ENCODE measurements at places on chromosomes 7 and 10.

DNA sequence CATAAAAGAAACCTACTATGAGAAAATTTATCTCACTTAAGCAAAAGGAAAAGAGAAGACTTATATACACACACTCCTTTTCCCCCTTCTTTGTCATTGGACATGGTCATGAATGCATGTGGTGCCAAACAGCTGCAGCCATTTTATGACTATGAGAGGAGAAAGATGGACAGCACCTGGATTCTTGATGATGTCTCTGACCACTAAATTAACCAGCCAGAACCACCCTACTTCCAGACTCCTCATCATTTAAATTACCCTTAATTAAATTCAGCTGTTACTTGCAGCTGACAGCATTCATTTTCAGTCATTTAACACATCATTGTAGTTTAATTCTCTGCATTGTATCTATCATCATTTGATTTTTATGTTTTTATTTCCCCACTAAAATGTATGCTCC, 379.0 kb upstream of the HPS1 start:
- DNase-seq = no peak

DNA sequence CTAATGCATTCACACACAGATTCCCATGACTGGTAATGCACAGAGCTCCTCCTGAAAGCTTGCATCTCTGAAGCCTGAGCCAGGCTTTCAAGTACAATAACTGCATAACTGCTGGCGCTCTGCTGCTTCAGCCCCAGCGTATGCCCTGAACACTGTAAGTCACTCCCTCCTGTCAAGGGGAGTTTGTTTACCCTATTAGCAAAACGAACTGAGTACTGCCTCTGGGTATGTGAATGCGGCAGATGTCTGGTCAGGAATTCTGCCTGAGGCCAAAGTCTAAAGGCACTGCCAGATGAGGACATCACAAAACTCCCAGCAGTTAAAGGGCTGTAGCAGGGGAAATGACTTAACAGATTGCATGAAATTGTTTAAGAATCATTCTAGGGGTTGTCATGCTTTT, 97.7 kb downstream of the NRCAM start:
- DNase-seq = no peak

- DNase-seq = no peak
Measured at GRCh38 chr7:26103596-26103995, 48.4 kb upstream of the NFE2L3 start.

DNA sequence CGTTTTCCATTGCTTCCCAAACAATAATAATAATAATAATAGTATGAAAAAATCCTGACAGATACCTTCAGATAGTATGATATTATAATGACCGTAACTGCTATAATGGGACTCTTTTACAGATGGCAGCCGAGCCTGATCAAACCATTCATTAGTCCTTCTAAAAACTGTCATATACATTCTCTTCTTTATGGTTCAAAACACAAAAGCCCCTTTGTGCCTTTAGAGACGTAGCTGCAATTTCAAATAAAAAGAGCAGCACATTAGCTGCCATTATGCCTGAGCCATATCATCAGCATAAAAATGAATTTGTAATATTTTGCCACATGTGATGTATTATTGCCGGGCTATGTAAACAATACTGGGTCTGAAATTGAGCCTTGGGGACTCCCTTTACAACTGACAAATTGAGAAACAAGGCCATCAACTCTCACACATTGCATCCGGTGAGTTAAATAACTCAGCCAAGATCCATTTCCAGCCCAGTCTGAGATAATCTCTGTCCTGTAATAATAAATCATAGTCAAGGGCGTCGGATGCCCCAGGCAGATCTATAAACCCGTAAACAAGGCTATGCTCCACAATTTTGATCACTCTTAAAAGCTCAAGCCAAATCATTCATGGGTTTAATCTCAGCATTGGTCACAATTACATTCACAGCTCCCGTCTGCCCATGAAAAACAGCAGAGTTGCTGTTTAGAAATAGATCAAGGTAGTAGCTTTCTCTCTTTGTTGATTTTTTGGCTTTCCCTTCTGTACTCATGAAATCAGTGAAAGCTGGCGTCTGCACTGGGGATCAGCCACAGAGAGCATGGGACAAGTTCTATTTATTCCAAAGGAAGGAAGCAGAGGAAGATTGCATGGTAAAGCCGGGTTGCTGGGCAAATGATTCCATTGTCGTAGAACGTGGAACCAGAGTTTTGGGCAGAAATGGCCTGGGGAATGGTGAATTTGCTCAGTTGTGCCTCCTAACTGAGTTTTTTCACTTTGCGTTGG, 150.1 kb upstream of the BMPER start:
- DNase-seq = no peak

DNA sequence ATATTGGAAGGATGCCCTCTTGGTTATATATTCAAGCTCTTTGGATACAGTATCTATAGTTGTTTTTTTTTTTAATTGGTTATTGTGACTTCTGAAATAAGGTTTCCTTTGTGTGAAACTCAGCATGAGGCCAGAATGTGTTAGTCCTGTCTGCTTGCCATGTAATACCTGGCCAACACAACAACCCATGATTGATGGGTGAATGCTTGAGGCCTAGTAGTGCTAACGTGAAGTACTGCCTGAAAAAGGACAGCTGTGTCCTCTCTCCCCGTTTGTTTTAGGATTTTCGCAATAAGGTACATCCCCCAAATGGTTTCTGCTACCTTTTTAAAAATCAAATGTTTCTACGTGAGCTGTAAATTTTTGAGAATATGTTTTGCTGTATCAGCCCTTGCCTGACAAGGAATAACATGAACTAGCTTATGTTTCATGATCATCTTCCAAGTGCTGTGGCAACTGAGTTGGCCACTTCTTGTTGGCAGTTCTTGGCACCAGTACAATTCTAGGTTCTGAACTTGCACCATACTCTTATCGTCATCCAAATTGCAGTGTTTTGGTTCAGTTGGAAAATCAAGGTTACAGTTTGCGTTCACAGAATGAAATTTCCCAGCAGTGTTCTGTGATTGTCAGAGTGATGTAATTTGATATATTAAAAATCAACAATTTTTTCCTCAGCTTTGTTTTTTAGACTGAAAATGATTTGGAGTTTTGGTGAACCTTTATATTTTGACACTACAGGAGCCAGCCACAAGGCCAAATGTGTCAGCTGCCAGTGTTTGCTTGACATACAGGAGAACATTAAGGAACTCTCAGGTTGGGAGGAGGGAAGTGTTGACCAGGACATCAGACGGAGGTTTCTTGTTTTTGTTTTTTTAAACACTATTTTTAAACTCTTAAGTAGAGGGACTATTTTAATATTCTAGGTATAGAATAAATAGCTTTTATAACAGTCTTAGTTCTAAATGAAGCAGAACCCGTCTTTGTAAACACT, 13.5 kb upstream of the ASCC1 start:
- DNase-seq = no peak

GRCh38 chr7:145106001-145106400, 270.1 kb upstream of the TPK1 start:
- DNase-seq = no peak

DNA sequence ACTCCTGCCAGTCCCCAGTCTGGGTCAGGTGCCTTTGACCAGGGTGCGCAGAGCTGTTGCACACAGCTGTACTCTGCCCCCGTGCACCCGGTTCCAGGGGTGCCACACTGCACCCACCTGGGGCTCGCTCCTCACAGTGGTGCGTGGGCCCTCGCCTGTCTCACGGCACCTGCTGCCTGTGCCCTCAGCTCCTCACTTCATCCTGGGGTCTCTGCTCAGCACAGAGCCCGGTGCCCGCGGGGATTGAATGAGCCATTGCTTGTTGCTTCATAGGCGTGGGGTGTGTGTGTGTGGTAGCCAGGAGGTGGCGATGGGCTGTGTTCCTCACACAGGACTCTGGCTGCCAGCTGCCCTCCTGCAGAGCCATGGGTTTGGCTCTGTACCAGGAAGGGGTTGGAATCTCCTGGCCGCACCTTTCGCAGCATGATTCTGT, 18.5 kb downstream of the EIF3B start:
- DNase-seq = no peak

DNA sequence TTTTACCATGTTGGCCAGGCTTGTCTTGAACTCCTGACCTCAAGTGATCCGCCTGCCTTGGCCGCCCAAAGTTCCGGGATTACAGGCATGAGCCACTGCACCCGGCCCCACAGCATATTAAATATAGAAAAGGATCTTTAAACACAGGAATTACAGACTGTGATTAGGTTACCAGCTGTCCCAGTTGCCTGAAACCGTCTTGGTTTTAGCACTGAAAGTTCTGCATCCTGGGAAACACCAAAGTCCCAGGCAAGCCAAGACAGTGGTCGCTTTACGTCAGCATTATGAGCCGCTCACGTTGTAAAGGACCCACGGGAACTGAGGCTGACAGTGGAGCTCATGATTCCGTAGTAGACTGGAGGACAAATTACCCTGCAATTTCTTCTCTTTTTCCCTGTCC, 69.0 kb upstream of the FAM180A start:
- DNase-seq = no peak

GRCh38 chr7:107638594-107638993, 22.0 kb upstream of the SLC26A4 start:
- DNase-seq = no peak

- DNase-seq = no peak
Measured at GRCh38 chr7:50864694-50865093, 82.0 kb upstream of the GRB10 start.

GRCh38 chr7:22651534-22652243, 75.3 kb upstream of the IL6 start:
- peak; percentile 13 for DNase-seq

GRCh38 chr7:154512121-154512833, 460.1 kb downstream of the DPP6 start:
- no peak for DNase-seq

GRCh38 chr7:31633894-31634494, 53.0 kb upstream of the PPP1R17 start:
- peak; percentile 32 for DNase-seq

DNA sequence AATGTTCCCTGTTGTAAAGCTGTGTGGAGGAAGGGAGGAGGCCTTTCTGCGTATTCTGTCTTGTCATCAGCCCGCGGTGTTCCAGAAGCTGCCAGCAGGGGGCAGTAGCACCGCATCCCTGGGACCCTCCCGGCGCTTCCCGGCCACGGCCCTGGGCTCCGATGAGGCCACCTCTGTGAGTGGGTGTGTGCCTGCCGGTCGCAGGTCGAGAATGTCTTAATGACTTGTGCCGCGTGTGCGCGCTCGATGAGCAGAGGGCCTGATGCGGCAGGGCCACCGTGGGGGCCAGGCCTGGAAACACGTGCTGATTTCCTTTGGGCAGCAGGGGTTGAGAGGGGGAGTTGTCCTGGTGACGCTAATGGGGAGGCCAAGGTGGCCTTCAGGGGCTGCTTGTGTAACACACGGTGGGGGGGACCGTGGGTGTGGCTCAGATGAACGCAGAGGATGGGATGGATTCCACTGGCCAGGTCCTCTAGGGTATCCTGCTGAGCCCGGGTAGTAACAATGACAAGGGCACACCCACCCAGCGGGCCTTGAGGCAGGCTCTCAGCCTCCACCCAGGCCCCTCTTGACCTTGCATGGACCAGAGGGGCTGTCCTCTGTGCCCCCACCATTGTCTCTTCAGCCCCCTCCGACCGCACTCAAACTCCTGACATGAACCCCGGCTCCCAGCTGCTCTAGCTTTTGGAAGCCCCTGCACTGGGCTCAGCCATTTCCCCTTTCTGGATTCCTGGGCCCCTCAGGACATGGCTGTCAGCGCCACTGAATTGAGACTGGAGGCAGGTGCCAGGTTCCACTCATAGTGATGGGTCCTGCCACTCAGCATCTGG, 135.9 kb upstream of the PODXL start:
- peak; percentile 6 for DNase-seq

- no peak for DNase-seq
Measured at GRCh38 chr7:9091282-9091681, 657.9 kb downstream of the NXPH1 start.

GRCh38 chr7:113131367-113131766, 13.0 kb upstream of the SMIM30 start:
- no peak for DNase-seq

DNA sequence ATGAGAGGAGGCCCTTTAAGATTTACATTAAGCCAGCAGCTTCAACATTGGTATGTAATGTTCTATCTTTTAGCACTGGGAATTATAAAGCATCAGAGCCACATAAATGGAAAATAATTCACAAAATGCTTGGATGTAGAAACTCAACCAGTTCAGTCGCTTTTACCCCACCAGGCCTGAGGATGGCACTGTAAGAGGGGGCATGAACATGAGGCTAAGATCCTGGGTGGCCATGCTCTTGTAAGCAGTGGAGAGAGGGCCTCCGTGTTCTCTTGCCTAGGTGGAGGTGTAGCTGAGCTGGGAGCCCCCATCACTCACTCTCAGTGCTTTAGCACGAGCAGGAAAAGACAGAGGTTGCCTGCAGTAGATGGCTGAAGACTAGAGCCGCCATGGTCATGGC, 238.8 kb downstream of the FANK1 start:
- peak; percentile 2 for DNase-seq

All from SW 1271 (cell line).